ENCODE measurements at places on chromosomes 6 and 20.

DNA sequence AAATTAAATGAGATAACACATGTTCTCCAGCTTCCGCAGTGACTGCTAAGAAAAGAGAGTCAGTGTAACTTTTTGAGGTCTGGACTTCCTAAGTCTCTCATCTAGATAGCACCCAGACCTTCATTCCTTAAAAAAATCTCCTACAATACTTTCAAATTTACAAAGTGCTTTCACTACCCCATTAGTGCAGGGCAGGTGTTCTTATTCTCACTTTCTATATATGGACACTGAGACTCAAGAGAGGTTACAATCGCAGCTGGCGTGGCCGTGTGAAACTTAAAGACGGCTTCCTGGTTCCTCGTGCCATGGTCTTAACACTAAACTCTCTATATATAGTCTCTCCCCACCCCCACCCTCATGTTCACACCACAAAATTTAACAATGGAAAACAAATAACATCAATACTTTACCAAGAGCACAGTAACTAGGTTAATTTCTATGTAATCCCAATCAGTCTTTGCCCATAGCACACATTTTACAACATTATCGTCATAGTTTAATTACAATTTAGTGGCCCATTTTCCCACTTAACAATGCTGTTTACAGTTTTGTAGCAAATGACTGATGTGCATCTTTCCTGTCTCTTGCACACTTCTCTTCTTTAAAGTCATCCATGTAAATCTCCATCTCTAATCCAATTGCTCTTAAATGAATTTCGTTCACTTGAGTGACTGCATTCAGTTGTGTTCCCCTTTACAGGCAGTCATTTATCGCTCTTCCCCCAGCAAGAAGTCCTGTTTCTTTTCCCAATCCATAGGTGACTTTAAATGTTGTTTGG, 78.8 kb upstream of the ARID1B start:
- DNase-seq: no peak

DNA sequence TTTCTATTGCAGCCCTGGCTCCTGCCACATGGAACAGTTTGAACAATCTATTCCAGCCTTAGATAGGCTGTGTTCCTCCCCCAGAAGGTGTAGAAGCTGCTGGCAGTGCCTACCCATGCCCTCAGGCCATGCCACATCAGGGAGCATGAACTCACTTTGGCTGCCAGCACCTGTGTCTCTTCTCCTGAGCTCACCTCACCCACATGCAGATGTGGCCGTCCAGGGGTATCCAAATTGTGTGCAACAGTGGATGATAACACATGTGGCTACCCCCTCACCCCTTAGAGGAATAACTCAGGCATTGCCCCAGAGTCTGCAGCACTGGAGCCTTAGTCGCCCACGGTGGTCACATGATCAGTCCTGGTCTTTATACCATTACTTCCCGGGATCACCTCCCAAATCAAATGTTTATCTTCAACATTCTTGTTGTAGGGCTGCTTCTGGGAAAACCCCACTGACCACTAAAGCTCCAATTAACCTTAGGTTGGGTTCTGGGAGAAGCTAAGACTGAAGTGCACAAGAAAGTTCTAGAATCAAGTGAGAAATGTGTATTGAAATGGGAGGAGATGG, 110.4 kb downstream of the BANF2 start:
- DNase-seq: no peak

GRCh38 chr6:162622572-162622971, 105.0 kb downstream of the PRKN start:
- no peak for DNase-seq

DNA sequence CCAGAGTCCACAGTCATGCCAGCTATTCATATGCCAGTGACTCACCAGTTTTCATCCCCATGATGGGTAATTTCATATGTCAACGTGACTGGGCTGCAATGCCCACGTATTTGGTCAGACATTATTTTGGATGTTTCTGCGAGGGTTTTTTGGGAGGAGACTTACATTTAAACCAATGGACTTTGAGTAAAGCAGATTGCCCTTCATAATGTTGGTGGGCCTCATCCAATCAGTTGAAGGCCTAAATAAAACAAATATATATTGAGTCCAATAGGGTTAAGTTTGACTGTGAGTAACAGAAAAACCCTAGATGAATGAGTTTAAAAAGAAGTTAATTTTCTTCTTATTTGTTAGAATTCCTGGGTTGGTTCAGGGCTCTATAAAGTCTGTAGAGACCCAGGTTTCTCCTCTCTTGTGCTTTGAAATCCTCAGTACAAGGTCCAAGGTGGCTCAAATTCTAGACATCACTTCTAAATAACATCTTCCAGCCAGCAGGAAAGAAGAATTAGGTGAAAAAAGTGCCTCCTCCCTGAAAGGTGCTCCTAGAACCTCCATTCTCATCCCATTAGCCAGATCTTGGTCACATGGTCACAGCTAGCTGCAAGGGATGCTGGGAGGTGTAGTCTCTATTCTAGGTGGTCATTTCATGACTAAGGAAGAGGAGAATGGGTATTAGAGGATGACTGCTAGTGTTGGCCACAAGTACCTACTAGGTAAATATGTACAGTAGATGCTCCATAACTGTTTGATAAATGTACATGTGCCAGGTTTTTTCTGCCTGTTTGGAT, 16.7 kb upstream of the NEDD9 start:
- no peak for DNase-seq

- no peak for DNase-seq
These were observed 121.7 kb downstream of the TNFRSF21 start for GRCh38 chr6:47187893-47188587.

All from hematopoietic multipotent progenitor cell treated with erythropoietin and hydrocortisone succinate and interleukin-3 and kit ligand, for 4 days (in vitro differentiated cells).